HFFc6 (cell line): ENCODE measurements at places on chromosomes 5 and 9. TPM values are rescaled to one million over a fixed set of nuclear protein-coding genes. Genes with fewer than 3 reads are reported as not detected.

GRCh38 chr5:23139338-23140171, 286.4 kb upstream of the CDH12 start:
- DNase-seq = no peak

IL33 gene
- not detected in 3 replicates for total RNA-seq

NAA35 gene
- total RNA-seq = 21.4 to 22.8 TPM (median 22.8 TPM) in 3 replicates

TAS2R1 gene
- total RNA-seq = 0.19 to 0.41 TPM in 2 of 3 replicates, not detected in the other

- peak; percentile 19 for DNase-seq
These were observed 19.4 kb downstream of the ZNF618 start for GRCh38 chr9:113895526-113895925.

- DNase-seq = no peak
These were observed 39.4 kb downstream of the RUSC2 start for GRCh38 chr9:35529161-35529823.

DNA sequence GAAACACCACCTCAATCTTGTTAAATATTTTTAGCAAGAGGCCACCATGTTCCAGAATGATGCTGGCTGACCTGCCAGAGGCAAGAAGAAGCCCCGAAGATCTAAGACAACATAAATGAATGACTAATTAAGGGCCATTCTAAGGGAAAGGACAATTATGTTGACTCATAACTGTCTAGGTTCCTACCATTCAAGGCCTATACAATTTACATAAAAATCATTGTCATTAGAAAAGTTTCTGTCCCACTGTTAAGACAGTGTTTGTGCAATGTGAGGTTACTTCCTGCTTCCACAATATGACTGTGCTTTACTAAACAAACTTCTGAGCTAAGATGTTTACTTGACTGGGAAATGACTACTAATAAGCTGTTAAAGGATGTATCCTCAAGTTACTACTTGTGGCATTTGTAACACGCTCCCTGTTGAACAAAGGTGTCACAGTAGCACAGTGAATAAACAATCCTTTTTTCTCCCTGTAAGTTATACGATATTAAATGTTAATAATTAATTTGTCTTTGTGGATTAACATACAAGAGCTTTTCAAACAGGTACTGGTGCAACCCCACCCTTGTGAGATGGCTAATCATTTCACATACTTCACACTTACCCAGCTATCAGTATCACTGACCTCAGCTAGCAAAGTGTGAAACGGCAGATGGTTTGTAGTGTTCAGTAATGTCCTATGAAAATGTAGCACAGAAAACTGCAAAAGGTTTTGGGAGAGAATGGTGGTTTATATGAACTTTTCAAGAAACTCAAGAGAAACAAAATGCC, 195.8 kb downstream of the EFNA5 start:
- DNase-seq = no peak

GRCh38 chr5:43017428-43017815, 22.7 kb downstream of the ANXA2R start:
- DNase-seq = no peak

DNA sequence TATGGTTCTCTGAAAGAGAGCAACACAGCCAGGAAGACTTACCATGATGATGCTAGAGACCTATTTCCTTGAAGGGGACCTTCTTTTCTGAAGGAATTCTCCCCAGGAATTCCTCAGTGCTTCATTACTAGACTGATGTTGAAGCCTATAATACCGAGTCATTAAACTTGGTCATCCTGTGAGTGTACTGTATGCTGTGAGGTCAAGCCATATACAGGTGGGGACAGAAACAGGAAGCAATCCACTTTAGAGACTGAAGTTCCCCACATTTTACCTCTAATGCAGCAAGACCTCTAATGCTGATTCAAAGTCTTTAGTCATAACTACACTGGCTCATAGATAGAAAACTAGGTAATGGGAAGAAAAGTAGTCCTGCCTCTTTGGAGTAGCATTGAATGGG, 77.1 kb upstream of the RASEF start:
- no peak for DNase-seq

TYRP1 gene
- not detected in 3 replicates for total RNA-seq

DNA sequence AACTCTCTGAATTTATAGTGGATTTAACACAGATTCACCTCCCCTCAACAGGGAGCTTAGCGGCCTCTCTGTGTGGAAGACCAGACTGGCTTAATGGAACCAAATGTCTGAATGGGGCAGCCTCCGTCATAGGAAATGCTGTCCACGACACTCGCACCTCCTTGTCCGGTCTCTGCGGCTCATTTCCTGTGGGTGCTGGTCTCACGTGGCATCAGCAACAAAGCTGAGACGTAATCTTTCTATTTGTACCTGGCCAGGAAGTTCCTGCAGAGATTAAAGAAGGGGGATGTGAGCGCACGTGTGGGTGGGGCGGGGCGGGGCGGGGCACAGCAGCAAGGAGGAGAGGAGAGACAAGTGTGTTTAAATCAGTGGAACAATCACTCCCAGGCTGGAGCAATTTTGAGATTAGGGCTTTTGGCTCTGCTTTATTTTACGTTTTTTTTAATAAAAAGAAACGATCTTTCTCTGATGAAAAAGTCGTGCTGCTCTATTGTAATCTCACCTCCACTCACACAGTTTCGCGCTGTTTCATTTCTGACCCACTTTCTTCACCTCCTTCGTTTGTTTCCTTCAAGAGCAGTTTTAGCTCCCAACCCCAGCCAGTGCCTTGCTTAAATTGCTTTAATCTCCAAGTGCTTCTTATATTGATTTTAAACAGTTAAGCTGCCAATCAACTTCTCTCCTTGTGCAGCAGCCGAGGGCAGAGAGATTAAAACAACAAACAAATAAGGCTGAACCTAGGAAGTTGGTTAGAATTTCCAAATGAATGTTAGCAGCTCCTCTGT, 132.2 kb upstream of the ASTN2 start:
- DNase-seq = no peak

DNA sequence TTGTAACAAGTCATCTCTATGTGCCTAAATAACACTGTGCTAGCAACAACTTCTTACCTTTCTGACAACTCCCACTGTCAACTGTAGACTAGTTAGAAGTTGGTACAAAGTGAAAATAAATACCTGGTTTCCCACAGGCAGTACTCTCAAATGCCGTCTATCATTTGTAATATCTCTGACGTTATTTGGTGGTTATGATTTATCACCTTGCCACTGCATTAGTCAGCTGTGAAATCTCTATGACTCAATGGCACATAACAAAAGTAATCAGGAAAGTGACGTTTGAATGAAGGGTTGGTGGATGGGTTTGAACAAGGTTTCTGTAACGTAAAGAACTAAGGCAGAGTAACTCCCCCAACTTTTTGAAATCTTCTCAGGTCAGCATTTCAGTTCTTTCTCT, 592.3 kb downstream of the MAT2B start:
- DNase-seq = no peak

DNA sequence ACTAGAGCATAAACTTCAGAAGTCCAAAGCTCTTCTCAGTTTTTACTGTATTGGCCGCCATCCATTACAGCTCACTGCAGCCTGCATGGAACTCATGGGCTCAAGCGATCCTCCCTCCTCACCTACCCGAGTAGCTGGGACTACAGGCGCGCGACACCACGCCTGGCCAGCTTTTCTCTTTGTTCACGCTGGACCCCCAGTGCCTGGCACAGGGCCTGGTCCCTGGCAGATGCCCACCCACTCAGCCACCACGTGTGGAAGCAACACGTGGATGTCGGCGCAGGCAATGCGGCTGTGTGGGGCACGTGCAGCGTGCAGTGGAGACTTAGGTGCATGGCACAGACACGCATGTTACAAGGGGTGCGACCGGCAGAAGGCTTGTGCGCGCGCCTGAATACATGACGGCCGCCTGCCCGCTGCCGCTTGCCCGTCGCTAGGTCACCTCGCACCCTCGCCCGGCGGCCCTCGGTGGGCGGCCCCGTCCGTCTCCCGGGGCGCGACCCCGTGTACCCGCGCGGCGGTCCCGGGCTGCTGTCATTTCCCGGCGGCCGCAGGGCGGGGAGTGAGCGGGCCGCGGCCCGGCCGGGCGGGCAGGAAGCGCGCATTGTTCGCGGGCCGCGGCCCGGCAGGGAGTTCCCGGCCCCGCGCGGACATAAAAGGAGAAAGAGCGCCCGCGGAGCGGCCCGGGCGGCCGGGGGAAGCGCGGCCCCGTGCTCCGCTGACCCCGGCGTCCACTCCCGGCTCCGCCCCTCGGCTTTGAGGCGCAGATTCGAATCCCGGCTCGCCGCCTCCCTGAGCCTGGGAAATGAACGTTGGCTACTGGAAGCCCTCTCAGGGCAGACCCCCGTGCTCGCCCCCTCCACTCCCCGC, 24.1 kb upstream of the PTGS1 start:
- no peak for DNase-seq

DNA sequence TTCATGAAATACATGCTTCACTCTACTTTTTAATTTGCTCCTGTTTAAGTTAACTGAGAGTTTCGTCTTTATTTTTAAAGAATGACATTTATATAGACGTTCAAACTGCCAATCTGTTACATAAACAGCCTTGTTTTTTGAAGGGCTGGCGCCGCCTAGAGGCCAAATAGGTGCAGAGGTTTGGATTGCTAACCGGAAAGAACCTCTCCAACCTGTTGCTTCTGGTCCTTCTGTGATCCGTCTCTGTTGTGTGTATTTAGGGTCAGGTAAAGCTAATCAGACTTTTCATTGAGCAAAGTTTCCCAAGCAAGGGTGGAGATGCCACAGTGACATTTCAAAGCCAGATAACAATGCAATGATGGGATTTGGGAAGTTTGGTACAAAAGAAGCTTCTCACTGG, 39.5 kb upstream of the GLIS3 start:
- peak; percentile 85 for DNase-seq

LHX2 gene
- not detected in 3 replicates for total RNA-seq

CD74 gene
- not detected in 3 replicates for total RNA-seq
